Astrocyte of the spinal cord (primary cell): ENCODE measurements at places on chromosomes 11 and 22.

DNA sequence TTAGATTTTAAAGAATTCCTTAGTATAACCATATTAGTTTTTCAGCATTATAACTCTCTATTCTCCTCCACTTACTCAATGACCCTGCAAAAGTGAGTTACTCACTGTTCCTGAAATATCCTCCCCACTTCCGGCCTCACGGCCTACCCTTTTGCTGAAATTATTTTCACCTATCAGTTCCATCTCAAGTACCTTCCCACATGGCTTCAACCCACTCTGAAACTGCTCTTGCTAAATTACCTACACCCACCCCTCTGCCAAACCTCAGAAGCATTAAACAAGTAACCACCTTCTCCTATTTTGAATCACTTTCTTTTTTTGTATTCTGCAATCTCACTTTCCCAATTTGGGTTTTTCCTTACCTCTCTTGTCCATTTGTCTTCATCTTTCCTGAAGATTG, 37.7 kb downstream of the OR5P2 start:
- no peak for DNase-seq

DNA sequence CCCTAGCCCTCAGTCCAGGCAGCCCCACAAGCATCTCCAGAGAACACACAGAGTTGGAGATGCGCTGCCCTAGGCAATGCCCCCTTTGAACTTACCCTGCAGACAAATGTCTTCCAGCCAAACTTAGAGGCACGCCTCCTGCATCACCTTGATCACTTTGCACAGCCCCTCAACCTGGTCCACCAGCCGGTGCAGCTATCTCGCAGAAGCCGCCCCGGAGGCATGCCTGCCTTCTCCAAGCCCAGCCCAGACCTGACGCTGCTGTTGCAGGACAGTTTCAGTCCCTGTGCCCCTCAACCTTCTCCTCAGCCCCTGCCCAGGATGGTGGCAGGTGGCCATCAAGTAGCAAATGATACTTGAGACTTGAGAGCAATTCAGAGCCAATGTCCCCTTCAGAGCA, 16.7 kb upstream of the POU2AF1 start:
- no peak for DNase-seq

- no peak for DNase-seq
Measured at GRCh38 chr11:62046568-62047100, 77.2 kb upstream of the INCENP start.

- no peak for DNase-seq
Measured at GRCh38 chr11:84922836-84923235, 704.3 kb downstream of the DLG2 start.

- no peak for DNase-seq
Measured at GRCh38 chr22:18950141-18950540, 14.0 kb upstream of the PRODH start.

- peak; percentile 97 for DNase-seq
Measured at GRCh38 chr11:28384418-28384817, 276.2 kb downstream of the METTL15 start.

- DNase-seq, result peak; percentile 57
Measured at GRCh38 chr11:12205330-12205729, 94.9 kb downstream of the MICAL2 start.

DNA sequence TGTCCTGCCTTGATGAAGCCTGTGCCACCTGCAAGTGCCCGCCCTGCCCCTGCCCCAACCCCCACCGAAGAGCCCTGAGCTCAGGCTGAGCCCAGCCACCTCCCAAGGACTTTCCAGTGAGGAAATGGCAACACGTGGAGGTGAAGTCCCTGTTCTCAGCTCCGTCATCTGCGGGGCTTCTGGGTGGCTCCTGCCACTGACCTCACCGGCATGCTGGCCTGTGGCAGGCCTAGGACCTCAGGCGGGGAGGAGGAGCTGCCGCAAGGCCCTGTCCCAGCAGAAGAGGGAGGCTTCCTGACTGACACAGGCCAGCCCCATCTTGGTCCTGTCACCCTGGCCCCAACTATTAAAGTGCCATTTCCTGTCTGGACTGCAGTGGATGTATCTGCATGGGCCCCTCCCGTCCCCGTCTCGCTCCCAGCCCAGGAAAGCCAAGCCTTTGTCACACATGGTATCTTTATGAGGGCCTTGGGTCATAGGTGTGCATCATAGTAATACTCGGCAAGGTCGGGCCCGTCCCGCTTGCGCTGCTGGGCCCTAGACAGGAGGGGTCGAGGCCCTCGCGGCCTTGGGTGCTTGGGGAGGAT, 882 bp downstream of the FREY1 start:
- no peak for DNase-seq

DNA sequence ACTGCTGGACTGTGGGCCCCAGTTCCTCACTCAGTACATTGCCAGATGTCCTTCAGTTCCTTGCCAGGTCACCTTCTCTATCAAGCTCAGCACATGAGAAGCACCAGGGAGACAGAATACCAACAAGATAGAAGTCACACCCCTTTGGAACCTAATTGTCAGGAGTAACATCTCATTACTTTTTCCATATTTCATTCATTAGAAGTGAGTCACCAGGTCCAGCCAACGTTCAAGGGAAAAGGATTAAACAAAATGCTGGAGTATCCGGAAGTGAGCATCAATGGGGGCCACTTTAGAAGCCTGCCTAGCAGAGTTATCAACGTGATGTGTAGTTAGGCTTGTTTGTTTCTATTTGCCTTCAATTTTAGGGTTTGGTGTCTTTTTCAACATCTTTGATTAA, 569.3 kb downstream of the MIAT start:
- DNase-seq, result no peak

GRCh38 chr11:114200351-114201133, 95.7 kb upstream of the NNMT start:
- no peak for DNase-seq

- DNase-seq, result no peak
Measured at GRCh38 chr11:19541521-19542049, 171.1 kb upstream of the NAV2 start.

DNA sequence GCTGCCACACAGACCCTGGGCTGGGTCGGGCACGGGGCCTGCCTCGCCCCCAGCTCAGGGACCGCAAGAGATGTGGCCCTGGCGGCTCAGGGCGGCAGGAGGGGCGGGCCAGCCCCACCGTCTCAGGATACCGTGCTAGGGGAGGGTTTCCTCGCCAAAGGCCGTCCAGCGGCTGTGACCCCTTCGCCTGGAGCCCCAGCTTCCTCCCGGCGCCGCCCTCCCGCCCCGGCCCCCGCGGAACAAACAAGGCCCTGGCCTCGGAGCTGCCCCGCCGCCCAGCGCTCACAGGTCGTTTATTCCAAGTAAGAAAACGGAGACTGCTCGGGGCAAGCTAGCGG, 543 bp upstream of the AP2A2 start:
- DNase-seq, result no peak
